ENCODE measurements at places on chromosomes 7 and 10.

GRCh38 chr7:2920956-2921652, 77.0 kb upstream of the GNA12 start:
- DNase-seq = peak; percentile 49

- DNase-seq = no peak
Measured at GRCh38 chr7:39446546-39446945, 119.7 kb upstream of the YAE1 start.

DNA sequence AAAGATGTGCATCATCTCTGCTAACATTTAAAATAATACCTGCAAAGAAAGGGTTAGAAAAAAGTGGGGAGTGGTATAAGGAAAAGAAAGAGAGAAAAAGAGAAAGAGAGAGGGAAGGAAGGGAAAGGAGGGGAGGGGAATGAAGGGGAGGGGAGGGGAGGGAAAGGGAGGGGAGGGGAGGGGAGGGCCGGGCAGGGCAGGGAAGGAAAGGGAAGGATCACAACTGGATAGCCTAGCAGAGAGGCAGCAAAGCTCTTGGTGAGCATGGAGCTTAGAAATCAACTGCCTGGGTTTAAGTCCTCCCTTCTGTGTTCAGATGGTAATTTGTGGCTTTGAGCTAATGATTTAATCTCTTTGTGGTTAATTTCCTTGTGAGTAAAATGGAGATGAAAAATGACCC, 5.4 kb upstream of the FAM237B start:
- DNase-seq = no peak

DNA sequence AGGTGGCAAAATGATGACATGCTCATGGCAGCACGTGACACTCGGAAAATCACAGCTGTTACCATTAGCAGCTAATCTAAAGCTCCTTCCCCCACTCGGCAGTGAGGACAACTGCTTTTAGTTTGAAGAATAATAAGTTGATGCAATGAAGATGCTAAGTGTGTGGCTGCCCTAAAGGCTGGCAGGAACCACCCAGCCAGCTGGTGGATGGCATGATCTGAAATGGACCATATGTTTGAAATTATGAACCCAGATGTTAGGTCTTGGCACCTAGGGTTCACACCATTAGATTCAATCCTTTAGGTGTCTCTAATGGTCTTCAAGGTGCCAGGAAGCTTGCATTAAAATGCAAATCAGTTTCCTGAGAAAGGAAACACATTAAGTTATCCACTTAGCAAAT, 230.1 kb downstream of the WDR11 start:
- DNase-seq = no peak

DNA sequence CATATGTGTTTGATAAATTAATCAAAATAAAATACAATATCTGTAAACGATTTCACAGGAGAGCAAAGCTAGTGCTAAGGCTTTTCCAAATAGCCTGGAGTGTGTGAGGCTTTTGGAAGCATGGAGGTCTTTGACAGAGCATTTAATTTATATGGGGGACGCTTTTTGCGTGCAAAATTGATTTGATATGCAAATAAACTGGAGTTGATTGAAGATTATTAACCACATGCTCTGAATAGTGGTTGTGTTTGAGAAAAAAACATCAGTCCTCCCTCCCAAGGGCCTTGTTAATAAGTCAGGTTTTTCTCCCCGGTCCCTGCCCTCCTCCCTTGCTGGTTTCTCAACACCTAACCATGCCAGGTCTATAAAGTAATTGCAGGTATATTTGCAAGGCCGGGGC, 85.1 kb upstream of the FGFR2 start:
- DNase-seq = no peak

DNA sequence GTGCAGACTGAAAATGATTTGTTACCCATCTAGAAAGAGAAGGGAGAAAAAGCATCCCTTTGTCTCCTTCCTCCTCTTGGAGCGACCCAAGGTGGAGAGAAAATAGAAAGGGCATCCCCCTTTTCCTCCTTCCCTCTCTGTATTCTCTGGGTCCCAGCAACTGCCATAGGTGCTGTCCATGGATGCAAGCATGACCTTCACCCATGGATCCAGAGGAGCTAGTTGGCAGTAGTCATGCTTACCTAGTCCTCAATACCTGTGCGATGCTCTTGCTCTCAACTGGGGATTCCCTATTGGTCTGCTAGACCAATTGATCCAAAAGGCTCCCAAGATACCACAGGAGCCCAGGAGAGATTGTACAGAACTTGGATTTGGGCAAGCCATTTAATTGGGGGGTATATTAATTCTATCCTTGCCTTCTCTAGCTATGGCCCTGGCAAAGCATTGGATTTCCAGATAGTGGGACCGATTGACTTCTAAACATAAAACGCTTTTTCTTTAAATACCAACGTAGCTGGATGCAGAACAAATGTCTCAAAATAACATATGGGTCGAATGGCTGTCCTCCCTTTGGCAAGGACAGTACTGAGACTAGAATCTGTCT, 547.8 kb upstream of the IGFBP3 start:
- DNase-seq = no peak

GRCh38 chr10:15744217-15744865, 24.6 kb upstream of the ITGA8 start:
- DNase-seq = no peak

DNA sequence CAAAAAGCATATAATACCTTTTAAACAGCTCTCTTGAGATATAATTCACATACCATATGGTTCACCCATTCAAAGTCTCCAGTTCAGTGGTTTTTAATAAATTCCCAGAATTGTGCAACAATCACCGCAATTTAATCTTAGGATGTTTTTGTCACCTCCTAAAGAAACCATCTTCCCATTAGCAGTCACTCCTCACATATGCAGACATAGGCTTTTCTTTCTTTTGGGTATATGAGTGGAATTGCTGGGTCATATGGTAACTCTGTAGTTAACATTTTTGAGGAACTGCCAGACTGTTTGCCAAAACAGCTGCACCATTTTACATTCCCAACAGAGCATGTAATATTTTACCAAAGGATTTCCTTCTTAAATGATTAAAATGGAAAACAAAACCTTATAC, 57.0 kb downstream of the CC2D2B start:
- DNase-seq = no peak

DNA sequence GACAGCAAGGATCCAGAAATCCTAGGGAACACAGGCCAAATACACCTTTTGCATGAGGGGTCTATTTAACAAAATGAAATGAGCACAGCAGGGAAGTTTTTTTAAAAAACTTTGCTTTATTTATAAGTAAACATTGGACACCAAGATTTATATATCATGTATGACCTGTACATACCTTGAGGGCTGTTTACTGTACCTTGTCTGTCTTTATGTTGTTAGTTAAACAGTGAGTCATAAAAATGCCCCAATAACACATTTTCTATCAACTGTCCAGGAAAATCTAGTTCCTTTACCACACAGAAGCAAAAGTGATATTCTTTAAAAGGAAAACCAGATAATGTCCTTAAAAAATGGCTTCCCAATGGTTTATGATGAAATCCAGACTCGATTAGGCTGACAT, 45.1 kb upstream of the AGR3 start:
- DNase-seq = no peak

DNA sequence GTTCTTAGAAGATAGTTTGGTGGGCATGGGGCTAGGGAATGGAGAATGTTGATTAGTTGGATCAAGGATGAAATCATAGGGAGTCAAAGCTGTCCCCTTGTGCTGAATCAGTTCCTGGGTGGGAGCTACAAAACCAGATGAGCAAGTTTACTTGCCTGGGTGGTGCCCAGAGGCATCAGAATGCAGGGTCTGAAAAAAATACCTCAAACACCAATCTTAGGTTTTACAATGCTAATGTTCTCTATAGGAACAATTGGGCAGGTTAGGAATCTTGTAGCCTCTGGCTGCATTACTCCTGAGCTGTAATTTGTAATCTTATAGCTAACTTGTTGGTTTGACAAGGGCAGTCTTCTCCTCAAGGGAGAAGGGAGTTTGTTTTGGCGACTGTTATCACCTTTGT, 34.4 kb downstream of the LHFPL3 start:
- no peak for DNase-seq

DNA sequence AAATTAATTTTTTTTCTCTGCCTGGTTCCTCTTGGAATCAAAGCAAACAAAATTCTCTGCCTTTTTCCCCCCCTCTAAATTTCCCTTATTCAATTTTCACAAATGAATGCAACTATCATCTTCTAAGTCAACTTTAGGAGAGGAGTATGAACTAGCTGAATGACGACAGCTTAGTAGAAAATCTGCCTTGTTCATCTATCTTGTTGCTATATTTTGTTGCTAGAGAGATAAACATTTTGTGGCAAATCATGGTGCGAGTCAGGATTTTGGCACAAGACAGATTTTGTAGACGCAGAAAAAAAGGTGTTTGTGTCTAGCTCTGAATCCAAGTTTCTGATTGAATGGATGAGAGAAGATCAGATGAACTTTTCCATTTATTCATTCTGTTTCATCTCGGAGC, 81.0 kb upstream of the FZD8 start:
- DNase-seq = no peak

- peak; percentile 72 for DNase-seq
Measured at GRCh38 chr10:33335801-33336581, 1.5 kb upstream of the NRP1 start.

DNA sequence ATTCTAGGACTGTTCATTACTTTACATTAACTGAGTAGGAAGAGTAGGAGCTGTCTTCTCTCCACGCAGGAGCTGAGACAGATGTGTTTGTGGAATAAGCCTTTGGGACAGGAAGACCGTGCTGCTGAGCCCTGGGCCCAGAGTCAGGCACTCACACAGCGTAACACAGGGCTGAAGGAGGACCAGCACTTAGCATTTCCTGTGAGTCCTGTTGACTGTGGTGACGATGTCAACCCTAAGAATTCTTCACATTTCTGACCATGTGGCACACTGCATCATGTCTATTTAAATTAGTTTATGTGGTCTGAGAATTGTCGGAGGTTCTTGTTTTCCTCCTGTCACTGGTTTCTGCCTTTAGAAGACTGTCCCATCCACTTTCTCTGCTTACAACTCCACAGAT, 117.2 kb downstream of the PIP4K2A start:
- no peak for DNase-seq

GRCh38 chr10:126650161-126650560, 20.3 kb downstream of the C10orf90 start:
- no peak for DNase-seq

DNA sequence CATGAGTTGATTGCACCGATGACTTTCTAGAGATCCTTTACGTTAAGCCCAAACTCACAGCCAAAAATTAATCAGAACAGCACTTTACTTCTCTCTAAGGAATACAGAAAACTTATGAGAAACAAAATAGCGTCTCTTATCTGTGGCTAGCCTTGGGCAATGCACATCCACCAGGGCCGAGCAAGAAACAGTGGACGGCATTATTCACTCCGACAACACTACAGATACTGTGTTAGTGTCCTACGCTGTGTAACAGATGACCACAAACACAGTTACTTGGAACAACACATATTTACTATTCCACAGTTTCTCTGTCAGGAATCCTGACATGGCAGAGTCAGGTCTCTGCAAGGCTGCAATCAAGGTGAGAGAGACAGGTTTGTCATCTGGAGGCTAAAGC, 598.3 kb upstream of the ADARB2 start:
- no peak for DNase-seq

DNA sequence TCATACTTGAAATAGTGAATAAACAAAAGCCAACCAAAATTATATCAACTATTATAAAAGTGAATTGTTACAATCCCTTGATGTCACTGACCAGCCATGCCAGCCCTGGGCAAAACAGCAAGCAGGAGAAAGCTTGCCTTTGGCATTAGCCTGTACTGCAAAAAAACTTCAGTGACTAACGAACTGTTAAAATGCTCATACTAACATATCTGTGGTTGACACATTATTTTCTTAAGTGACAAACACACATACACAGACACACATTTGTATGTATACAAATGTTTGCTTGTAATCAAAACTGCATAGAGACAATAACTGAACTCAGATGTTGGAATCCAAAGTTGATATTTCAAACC, 29.5 kb downstream of the CHCHD3 start:
- no peak for DNase-seq

- DNase-seq = no peak
Measured at GRCh38 chr10:125482108-125482507, 200.9 kb downstream of the TEX36 start.

All from PC-9 (cell line).